ENCODE measurements at places on chromosomes 6 and 20. TPM values are rescaled to one million over a fixed set of nuclear protein-coding genes. Genes with fewer than 3 reads are reported as not detected.

Gene PRND
- not detected for total RNA-seq

Gene OR2J3
- not detected for total RNA-seq

Gene NMBR
- not detected for total RNA-seq

Gene E2F1
- 123 TPM for total RNA-seq

Gene CALHM4
- total RNA-seq = not detected

Gene WFDC2
- not detected for total RNA-seq

DNA sequence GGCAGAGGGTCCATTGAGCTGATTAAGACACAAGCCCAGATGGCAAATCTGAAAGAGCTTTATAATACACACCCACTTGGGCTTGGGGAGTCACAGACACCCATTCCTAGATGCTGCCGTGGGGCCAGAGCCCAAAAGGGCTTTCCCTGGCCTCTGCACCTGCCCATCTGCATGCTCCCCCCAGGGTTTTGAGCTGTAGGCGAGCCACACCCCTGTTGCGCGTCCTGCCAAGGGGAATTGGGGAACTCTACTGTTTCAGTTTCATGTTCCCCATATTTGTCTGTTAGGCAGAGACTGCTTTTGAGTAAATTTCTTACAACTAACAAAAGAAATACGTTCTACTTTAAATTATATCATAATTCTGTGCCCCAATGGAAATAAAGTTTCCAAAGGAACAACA, 52.9 kb upstream of the FNDC1 start:
- no peak overlapping the region for H3K27ac ChIP-seq
- H3K27me3 ChIP-seq = no peaks in the 10 kb centered on the region
- no peak overlapping the region for H3K4me3 ChIP-seq
- H3K36me3 ChIP-seq = no peaks in the 10 kb centered on the region
- peak; percentile 48 for DNase-seq

DNA sequence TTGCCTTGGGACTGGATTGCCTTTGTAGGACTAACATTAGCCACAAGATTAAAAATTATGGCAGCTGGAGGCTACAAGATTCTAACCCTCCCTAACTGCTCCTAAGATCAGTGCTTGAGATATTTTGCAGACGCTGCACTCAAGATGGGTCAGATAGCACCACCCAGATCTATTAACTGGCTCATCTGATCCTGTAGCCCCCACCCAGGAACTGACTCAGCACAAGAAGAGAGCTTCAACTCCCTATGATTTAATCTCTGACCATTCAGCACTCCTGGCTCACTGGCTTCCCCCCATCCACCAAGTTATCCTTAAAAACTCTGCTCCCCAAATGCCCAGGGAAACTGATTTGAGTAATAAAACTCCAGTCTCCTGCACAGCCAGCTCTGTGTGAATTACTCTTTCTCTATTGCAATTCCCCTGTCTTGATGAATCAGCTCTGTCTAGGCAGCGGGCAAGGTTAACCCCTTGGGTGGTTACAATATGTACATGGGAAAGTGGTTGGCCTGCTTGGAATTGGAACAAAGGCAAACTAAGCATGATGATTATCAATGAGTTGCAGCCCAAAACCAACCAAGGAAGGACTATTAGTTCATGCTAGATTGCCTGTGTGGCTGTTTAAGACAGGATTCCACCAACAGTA, 111.3 kb downstream of the OR2B2 start:
- DNase-seq = no peak
- H3K27me3 ChIP-seq = no peaks in the 10 kb centered on the region
- H3K4me3 ChIP-seq = no peak overlapping the region
- no peak overlapping the region for H3K27ac ChIP-seq

DNA sequence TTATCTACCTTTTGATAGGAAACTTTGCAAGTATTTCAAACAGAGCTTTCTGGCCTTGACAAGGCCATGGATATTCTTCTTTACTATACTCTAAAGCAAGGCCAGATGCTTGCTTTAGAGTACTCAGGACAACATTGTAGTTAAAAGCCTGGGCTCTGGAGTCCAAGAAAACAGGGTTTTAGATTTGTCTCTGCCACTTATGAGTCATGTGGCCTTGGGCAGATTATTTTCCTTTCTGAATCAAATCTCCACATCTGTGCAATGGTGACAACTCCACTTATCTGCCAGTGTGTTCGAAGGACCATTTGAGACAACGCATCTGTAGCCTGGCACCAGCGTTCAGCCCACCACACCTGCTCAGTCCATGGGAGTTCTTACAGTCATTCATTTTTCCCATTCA, 265.9 kb upstream of the RIN2 start:
- H3K36me3 ChIP-seq = no peaks in the 10 kb centered on the region
- no peak for DNase-seq
- no peak overlapping the region for H3K4me3 ChIP-seq
- H3K4me1 ChIP-seq = no peaks in the 10 kb centered on the region

- H3K36me3 ChIP-seq = peaks cover 22% of the 10 kb centered on the region
- no peak for DNase-seq
- peaks cover 16% of the 10 kb centered on the region for H3K27me3 ChIP-seq
These were observed 288.2 kb upstream of the PREP start for GRCh38 chr6:105691081-105691480.

- peaks cover 63% of the 10 kb centered on the region for H3K4me1 ChIP-seq
- H3K27me3 ChIP-seq = no peaks in the 10 kb centered on the region
- no peak overlapping the region for H3K4me3 ChIP-seq
- DNase-seq = no peak
- peaks cover 21% of the 10 kb centered on the region for H3K36me3 ChIP-seq
These were observed 50.2 kb upstream of the HINT3 start for GRCh38 chr6:125906158-125906998.
